CD4-positive, alpha-beta T cell treated with Interleukin-1 beta for 1 hour (primary cell): ENCODE measurements at places on chromosomes 7 and 10.

DNA sequence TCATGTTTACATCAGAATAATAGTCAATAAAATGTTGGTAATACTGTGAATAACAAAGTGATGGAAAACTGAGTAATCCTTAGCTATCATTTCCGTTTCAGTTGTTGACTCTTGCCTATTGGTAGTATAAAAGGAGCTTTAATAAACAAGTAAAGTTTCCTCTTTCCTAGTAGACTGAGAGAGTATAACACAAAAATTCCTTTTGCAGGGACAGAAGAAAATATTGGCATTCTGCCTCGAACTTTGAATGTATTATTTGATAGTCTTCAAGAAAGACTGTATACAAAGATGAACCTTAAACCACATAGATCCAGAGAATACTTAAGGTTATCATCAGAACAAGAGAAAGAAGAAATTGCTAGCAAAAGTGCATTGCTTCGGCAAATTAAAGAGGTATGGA is 9.4 kb downstream of the KIF20B start:
- no peak for DNase-seq

DNA sequence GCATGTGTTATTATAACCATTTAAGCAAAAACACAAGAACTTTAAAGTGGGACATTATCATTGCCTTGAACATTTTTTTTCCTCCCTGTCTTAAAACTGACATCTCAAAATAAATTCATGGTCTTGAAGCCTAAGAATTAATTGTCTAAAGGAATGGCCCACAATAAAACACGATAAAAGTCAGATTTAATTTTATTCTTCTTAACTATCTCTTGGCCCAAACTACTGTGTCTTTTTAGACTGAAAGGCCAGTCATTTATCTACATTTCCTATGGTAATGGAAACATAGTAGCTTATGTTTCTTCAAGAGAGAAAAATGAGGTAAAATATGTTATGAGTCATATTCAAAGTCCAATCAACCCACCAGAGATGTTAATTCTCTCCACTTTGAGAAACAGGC is 24.4 kb upstream of the ETV1 start:
- DNase-seq = no peak

- no peak for DNase-seq
These were observed 7.4 kb upstream of the FAS start for GRCh38 chr10:88983206-88983605.

GRCh38 chr7:5708271-5708670 is 73.2 kb downstream of the RNF216 start:
- DNase-seq = no peak

DNA sequence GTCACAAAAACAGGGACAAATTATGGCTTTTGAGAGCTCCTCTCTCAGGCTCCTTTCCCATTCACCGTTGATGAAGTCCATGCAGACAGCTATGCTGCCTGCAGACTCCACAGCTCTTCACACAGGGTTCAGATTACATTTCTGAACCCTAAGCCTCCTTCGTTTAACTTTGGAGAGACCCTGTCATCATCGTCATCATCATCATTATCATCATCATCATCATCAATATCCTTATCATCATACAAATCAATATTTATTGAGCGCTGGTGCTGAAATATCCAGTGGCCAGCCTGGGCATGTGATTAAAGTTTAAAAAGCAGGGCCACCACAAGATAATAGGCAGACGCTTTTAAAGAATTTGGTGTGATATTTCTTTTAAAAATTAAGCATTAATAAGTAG is 66.6 kb downstream of the FRMPD2 start:
- no peak for DNase-seq

DNA sequence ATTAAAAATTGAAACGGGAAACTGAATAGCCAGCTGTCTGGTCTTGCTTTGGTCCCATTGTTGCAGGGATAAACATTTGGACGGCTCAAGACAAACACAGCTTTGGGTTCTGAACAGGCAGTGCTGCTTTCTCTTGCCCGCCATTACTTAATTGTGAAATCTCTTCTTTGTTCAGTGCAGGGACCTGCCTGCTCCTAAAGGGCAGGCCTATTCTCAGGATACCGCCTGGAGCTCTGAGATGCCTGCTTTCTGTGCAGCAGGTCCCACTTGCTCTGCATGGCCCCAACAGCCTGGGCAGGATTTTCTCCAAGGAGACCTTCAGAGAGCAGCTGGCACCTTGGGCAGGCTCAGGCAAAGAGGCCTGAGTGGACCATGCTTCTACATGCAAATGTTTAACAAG is 237.6 kb downstream of the KCNMA1 start:
- no peak for DNase-seq

GRCh38 chr10:21515361-21516241 is 9.9 kb downstream of the SKIDA1 start:
- DNase-seq = no peak

DNA sequence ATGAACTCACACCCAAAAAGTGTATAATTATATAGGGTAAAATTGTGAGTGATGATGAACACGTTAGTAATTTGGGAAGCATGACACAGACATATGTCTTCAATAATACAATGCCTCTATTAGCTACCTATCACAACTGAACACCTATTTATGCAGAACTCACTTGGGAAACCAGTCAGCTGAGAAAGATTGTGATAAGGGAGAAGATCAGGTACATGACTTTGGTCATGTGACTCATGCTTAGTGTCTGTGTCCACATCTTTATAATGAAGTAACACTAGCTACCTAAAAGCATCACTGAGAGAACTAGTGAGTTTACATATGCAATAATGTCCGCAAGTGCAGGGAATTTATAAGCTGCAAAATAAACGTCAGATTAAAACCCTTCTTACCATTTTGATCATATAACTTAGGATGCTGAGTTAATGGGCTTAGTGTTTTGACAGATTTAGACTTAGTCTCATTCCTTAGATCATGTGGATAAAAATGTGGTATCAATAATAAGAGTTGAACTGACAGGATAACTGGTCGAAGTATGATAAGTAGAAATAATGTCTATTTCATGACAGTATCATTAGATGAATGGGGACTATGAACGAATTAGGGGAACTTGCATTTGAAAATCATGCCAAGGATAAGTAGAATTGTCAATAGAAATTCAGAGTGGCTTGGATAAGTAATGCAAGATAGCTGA is 11.6 kb downstream of the VWDE start:
- no peak for DNase-seq

GRCh38 chr10:80371467-80371866 is 14.9 kb downstream of the DYDC2 start:
- no peak for DNase-seq

- no peak for DNase-seq
These were observed 9.3 kb downstream of the OLAH start for GRCh38 chr10:15053061-15053460.

DNA sequence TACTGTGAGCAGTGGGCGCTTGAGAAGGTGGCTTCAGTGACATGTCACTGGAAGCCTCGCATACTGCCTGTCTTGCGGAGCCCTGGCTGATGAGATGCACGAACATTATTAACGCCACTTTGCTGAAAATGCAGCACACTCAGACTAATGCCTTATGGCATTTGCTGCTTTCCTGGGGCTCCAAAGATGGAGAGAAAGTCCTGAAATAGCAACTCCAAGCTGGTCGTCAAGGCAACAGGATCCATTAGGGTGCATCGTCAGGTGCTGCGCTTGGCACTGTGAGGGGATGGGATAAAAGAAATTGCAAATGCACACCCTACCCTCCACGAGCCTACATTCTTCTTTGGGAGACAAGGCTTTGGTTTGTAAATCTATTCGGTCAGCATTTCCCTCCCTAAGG is 592.5 kb downstream of the TYW1 start:
- DNase-seq = no peak

DNA sequence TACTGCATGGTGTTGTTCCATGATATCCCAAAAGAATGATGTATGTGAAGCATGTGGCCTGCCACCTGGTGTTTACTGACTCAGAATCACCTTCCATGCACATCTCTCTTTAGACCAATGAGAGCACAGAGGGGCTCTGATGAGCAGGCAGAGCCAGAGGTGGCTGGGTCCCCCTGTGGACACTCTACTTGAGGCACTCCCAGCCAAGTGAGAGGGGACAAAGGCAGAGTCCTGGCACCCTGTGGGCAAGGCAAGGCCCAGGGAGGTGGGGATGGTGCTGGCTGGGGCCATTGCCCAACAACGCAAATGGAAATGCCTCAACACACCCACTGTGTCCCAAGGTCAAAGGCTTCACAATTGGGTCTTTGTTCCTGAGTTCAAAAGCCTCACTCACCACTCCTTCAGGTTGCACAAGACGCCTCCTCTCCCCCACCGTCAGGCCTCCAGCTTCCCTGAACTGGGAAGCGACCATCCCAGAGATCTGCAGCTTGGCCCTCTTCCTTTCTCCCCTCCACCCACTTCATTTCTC is 164.6 kb downstream of the NEURL1 start:
- no peak for DNase-seq

DNA sequence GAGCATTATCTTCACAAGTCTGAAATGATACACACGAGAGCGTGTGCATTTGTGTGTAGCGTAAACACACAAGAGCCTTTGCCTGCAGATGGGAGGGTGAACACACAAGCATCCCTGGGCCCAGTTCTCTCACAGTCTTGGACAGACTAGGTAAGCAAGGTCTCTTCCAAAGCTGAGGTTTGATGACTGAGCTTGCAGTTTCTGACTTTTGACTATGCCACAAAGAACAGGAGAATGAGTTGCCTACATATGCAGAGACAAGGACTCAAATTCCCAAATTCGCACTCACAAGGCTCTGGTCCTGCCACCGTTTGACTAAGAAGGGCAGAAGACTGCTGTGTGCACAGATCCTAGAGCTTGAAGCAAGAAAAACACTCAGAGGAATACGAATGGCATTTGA is 55.8 kb downstream of the FAM53B start:
- no peak for DNase-seq

DNA sequence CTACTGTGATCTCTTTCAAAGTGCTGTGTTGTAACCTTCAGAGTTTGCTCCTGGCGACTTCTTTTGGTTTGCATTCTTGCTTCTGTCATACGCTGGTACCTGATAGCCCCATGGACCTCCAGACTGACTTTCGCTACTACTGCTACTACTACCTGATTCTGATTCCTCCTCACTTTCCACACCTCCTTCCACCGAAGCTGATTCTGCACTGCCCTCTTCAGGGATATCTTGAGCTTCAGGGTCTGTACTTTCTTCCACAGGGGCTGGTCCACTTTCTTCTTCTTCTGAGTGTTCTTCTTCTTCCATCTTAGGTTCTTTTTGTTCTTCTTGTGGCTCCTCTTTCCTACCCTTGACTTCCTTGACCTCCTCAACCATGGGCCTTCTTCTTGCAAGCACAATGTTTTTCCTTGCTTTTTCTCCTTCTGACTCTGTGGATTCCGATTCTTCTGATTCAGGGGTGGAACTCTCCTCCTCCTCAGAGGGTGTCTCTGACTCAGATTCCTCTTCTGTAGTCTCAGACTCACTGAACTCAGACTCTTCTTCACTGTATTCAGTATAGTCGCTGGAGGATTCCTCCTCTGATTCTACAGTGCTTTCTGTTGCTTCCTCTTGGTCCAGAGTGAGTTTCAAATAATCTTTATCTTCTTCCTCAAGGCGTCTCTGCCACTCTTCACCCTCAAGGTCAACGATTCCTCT is 992.2 kb downstream of the PCDH15 start:
- no peak for DNase-seq

DNA sequence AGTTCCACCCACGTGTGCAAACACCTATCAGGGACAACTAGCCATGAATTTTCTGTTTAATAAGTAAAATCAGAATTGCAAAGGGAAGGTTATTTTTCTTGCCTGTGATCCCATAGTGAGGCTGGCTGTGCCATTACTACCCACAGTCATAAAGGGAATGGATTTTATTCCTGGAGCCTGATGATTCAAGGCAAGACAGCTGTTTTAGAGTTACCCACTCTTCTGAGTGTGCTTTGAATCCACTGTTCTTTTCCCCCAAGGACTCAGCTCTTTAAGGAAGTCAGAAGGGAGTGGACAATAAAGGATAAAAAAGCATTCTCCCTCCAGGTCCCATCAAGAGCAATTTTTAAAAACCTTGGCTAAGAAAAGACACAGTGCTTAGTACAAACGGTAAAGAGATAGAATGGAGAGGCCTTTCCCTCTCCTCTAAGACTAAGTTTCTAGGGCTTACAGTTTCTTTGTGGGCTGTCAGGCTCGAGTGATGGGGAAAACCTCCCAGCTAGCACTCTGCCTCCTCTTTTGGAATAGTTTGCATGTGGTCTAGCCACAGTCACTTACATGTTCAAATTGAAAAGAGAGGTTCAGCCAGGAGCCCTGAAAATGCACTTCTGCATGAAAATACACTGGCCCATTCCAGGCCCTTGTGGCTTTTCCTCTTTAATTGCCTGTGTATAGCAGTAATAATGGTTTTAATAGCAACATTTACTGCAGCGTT is 5.1 kb upstream of the LRRC4 start:
- DNase-seq = no peak

DNA sequence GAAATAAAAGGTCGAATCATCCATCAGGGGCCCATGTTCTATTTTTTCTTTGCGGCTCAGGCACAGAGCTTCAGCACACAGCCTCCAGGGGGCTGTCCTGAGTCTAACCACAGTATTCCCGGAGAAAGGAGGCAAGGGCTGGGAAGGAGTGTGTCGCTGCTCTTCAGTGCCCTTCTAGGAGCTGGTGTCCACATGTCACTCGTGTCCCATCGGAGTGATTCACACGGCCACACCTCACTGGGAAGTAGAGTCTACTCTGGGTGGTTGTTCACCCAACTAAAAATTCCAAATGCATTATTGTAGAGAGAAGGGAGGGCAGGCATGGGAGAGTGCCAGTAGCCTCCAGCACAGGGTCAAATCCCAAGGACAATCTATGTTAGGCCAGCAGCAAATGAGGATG is 114.8 kb upstream of the LANCL2 start:
- no peak for DNase-seq

- DNase-seq = no peak
These were observed 138.9 kb downstream of the CACNB2 start for GRCh38 chr10:18279173-18279572.

DNA sequence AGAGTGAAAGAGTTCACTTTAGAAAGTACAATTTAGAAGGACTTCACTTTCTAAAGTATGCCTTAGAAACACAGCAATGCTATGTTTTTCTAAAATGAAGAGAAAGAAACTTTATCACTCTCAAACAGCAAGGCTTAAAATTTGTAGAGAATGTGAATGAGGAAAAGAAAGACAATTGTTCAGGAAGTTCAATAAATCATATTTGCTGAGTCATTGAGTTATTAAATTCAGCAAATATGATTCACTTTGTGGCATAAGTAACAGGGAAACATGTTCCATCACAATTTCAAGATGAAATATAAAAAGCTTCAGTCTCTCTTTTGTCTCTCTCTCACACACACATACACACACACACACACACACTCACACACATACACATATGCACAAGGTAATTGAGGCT is 187.9 kb downstream of the PCDH15 start:
- no peak for DNase-seq
